ENCODE measurements at places on chromosomes 6 and 20.

DNA sequence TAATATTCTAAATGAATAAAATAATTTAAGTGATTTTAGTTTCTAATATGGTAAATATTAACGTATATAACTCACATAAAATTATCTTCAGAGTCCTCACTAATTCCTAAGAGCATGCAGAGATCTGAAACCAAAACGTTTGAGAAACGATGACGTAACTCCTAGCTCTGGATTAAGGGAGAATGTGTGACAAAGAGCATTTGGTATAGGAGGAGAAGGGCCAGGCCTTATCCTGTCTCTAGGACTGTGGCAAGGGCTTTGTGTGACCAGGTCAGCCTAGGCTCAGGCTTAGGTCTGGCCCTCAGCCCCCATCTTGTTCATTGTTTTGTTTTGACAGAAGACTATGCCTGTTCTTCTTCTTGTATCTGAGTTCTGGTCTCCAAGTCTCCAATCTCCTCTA is 19.2 kb upstream of the POLR1H start:
- DNase-seq, result no peak

DNA sequence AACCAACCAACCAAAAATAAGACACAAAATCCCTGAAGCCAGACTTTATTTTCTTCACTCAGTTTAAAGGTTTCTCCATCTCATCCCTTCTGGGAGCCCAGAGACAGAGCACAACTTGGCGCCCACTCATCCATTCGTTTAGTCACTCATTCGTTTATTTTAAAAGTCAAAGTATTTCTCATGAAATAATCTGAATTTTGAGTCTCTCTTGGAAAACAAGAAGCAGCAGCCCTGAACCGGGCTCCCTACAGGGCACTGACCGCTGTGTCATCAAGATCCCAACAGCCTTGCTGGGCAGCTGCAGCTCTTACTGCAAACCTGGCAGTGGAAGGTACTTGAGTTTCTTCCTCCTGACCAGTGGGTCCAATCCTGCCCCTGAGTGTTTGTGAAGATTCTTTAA is 171.6 kb downstream of the THBS2 start:
- DNase-seq, result no peak

DNA sequence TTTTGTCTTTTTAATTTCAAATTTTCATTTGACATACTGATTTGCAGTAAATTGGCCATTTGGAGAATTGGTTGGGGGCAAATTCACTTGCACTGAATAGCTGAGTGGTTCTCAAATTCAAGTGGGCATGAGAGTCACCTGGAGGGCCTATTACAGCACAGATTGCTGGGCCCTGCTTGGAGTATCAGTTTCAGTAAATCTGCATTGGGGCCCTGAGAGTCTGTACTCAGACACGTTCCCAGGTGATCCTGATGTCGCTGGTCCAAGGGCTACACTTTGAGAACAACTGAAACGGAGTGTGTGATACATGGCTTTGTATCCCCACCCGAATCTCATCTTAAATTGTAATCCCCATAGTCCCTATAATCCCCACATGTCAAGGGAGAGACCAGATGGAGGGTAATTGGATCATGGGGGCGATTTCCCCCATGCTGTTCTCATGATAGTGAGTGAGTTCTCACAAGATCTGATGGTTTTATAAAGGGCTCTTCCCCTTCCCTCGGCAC is 115.9 kb downstream of the KLHL32 start:
- DNase-seq, result no peak

- DNase-seq, result no peak
Observed at GRCh38 chr6:83051377-83052172, 14.1 kb downstream of the UBE3D start.

- DNase-seq, result no peak
Observed at GRCh38 chr20:62479156-62479555, 3.4 kb upstream of the GATA5 start.

- DNase-seq, result no peak
Observed at GRCh38 chr6:47581591-47581990, 104.0 kb downstream of the CD2AP start.

DNA sequence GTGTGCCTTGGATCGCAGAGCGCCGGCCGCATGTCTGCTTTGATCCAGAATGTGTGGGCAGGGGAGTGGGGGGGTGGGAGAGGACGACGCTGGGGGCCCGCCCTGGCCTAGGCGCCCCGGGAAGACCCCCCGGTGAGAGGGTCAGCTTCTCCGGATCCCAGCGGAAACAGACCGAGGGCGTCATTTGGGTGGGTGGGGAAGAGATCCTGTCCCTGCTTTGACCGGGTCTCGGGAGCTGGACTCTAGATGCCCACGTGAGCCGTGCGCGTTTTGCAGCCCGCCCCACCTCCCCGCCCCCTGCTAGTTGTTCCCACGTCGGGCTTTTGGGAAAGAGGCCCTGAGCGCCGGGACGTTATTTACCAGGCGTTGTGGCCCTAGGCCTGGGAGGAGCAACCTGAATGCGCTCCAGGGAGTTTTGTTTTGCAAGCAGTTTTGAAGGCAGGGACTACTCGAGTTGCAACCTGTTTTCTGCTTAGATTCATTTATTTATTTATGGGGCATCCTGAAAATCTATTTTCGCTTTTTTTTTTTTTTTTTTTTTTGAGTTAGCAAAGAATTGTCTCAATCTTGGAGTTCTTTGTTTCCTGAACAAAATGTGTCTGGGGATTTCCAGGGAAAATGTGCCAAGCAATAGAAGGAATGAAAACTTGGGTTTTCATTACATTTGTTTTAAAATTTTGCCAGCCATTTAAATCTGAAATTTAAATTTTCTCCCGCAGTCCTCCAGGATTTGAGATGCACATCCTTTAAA is 1.6 kb downstream of the DSP start:
- DNase-seq, result no peak

GRCh38 chr20:9993137-9993536 is 41.6 kb upstream of the ANKEF1 start:
- no peak for DNase-seq

DNA sequence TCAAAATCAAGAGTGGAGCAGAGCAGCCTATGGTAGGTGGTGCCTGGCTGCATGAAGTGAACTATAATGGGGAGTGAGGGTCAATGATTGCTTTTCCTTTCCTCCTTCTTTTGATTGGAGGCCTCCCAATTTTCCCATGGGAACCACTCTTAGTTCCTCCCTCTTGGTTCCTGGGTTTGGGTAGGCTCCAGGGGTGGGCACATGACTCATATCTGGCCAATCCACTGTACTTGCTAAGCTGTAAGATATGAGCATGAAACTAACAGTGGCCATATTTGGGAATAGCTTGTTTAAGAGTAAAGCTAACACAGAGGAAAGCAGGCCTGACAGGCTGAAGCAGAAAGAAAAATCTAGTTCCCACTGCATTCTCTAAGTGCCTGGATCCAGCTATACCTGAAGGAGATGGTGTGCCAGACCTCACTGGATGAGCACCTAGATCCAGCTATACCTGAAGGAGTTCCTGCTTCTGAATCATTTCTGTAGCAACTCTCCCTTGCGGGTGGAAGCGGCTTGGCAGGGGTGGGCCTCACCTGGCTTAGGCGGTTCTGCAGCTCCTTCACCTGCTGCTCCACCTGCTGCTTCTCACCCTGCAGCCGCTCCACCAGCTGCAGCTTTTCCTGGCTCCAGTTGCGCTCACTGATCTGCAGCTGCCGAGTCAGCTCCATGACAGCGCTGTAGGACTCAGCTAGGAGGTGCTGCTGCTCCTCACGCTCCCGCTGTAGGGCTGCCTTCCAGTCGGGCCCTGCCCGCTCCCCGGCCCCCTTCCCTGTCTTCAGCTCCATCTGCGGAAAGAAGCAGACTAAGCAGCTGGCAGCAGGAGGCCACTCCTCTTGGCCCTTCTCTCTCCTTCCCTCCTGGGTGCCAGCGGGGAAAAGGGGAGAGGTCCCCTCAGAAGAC is 29.0 kb upstream of the DSN1 start:
- DNase-seq, result no peak

GRCh38 chr6:36123270-36124139 is 6.8 kb upstream of the MAPK13 start:
- DNase-seq, result peak; percentile 81

DNA sequence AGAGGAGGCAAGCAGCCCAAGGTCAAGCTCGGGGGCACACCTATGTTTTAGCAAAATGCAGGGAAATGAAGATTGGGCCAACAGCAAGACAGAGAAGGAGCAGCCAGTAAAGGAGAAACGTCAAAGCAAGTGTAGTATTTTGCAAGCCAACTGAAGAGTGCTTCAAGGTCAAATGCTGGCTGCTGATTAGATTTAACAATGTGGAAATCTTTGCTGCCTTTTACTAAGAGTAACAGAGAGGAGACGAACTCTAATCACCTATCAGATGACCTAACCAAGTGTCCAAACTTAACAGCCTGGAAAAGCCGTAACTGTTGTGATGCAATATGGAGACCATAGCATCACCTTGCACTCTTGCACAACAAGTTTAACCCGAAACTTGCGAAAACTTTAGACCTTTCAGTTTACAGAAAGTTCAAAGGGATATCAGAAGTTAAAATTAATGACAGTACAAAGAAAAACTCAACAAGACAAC is 30.4 kb downstream of the AKIRIN2 start:
- no peak for DNase-seq

DNA sequence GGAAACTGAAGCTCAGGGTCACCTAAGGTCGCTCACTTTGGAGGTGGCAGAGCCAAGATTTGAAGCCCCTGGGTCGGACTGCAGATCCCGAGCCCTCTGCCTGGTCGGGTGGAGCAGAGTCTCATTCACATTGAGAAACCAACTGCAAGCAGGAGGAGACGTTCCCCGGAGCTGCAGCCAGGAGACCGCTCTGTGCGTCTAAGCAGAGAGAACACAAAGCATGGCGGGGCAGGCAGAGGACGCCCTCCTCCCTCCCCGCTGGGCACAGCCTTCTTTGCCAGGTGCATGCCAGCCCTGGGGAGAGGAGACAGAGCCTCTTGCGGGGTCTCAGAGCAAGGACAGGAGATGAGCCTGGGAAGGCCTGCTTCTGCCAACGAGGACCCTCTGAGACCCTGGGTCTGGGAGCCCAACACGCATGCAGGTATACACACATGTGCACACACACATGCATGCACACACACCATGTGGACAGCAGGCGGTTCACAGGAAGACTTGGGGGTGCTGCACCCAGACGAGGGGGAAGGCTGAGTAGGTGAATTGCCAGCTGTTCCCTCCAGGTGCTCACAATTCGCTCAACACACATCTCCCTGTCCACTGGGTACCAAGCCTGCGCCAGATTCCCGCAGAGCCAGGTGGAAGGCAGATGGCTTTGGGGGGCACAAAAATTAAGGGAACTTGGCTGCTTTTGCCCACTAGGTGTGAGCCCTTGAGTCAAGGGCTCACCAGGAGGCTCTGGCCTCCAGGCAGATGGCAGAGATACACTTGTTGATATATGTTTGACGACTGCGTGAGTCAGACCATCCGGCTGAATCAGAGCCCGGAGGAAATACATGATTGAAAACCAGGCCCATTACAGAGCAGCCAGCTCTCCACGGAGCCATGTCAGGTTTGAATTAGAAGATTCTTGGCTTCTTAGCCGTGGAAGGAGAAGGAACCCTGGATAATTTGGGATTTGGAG is 5.5 kb upstream of the NTSR1 start:
- DNase-seq, result no peak

DNA sequence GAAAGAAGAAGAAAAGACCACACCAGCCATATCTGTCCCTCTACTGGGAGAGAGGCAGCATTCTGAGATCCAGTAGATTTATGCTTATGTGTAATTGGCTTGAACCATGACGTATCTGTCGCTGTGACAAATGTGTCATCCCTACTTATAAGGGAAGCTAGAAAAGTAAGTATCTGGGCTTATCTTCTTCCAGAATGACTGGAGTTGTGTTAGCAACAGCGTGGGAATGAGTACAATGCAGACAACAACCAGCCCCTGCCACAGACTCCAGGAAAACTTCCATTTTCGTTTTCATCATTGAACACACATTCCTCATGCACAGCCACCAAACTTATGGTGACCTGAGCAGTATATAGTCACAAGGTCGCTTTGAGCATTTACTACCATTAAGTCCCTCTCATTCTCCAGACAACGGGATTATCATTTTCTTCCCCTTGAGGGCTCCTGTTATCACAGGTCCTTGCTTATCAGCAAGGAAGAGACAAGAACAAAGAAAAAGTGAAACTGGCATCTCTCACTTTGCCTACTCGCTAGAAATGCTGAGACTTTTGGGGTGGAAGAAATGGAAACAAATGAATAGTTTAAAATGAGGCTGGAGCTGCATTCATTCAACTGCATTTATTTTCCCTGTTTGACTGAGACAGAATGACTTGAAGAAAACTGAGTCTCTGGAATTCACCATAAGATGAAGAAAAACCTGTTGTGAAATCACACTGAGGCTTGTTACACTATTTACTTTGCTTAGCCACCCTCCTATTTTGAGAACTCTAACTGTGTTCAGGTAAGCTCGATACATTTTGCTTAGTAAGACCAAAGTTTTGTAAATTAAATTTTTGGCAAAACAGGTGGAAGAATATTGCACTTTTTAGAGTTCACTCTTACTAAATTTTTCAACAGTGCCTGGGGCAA is 149.3 kb upstream of the FOXQ1 start:
- DNase-seq, result no peak

DNA sequence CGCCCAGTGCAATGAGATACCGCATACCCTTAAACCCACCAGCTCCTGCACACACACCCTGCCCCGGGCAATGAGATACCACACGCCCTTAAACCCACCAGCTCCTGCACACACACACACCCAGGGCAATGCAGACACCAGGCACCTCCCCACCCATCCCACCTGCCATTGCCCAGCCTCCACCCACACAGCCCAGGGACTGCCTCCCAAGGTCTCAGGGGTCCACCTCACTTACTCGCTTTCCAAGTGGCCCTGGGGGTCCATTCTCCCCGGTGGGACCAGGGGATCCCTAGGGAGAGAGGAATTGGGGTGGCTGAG is 24.0 kb downstream of the COL11A2 start:
- DNase-seq, result no peak

- DNase-seq, result no peak
Observed at GRCh38 chr6:112990971-112991370, 643.8 kb downstream of the RFPL4B start.

DNA sequence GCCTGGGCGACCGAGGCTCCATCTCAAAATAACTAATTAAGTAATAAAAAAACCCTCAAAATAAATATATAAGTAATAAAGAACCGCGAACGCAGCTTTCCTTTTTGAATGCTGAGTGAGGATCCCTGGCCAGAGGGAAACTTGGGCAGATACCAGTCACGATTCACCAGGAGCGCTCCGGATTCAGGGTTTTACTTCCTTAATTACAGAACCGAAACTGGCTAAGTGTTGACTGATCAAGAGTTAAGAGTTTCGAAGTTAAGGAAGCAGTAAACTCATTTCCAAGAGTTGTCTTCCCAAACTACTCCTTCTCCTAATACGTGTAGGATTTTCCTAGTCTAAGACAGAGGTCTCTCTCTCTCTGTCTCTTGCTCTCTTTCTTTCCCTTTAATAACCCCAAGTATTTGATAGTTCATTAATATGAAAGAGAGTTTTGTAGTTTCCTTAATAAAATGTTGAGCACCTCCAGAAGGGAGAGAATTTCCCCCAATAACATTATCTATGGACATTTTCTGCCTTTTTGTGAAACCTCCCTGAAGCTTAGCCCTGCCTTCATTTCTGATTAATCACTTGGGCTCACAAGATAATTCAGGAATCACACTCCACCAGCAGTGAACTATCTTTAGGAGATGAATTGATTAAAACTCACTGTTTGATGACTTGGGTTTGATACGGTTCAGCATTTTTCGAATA is 61.4 kb upstream of the ZNF217 start:
- peak; percentile 4 for DNase-seq

GRCh38 chr20:51563486-51564332 is 21.2 kb upstream of the NFATC2 start:
- no peak for DNase-seq

GRCh38 chr6:2818593-2818992 is 23.1 kb downstream of the SERPINB1 start:
- no peak for DNase-seq

- no peak for DNase-seq
Observed at GRCh38 chr6:85975957-85976356, 333.3 kb upstream of the SYNCRIP start.

GRCh38 chr20:5844063-5844681 is 94.0 kb downstream of the SHLD1 start:
- DNase-seq, result no peak

Data from midbrain (tissue), 1 donor.